ENCODE measurements at places on chromosomes 2 and 18.

GRCh38 chr2:10283106-10284062, 19.3 kb upstream of the HPCAL1 start:
- peak; percentile 81 for DNase-seq

DNA sequence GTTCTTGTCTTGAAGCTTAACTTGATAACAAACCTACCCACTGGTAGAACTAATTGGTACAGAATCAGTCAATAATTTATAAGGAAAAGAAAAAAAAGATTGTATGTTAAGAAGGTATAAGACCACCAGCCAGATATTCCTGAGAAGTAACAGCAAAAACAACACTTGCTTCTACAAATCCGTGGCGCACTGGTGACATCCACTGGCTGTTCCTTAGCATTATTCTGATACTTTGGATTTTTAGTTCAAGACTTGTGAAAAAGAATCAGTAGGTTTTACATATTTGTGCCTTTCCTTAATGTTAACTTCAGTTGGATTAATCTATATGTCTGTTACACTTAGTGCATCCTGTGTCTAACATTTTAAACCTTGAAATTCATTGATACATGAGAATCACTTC, 141.8 kb downstream of the GRB14 start:
- peak; percentile 32 for DNase-seq

DNA sequence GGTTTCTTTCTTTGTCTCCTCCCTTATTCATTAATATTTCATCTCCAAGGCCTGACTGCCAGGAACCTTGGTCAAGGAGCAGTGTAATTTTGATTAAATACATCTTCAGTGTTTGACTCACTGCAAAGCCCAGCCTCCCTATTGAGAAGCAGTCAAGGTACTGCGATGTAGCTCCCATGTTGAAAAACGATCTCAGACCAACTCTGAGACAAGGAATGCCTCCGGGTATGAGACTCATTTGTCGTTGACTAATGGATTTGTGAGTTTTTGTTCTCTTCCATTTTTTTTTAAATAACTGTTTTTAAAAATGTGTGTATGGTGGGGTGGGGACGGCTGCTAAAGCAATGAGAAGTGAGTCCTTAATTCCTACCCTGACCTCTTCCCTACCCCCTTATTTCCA, 361.6 kb downstream of the SOX11 start:
- DNase-seq: no peak

GRCh38 chr2:100268986-100269385, 53.3 kb downstream of the LONRF2 start:
- DNase-seq: no peak

DNA sequence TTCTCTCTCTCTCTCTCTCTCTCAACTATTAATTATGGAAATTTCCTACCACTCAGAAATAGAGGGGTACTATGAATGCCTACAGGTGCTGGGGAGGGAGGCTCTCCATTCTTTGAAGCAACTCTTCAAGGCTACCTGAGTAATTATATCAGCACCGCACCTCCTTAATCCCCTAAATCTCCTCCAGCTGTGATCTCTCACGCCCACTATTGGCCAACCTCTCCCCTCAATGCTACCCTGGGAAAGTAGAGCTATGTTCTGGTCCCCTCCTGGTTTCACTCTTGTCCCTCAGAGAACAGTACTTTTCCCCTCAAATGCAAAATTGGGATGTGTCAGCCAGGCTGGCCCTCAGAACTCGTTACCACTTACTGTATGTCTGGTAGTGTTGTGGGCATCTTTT, 1.6 kb downstream of the MOCOS start:
- no peak for DNase-seq

DNA sequence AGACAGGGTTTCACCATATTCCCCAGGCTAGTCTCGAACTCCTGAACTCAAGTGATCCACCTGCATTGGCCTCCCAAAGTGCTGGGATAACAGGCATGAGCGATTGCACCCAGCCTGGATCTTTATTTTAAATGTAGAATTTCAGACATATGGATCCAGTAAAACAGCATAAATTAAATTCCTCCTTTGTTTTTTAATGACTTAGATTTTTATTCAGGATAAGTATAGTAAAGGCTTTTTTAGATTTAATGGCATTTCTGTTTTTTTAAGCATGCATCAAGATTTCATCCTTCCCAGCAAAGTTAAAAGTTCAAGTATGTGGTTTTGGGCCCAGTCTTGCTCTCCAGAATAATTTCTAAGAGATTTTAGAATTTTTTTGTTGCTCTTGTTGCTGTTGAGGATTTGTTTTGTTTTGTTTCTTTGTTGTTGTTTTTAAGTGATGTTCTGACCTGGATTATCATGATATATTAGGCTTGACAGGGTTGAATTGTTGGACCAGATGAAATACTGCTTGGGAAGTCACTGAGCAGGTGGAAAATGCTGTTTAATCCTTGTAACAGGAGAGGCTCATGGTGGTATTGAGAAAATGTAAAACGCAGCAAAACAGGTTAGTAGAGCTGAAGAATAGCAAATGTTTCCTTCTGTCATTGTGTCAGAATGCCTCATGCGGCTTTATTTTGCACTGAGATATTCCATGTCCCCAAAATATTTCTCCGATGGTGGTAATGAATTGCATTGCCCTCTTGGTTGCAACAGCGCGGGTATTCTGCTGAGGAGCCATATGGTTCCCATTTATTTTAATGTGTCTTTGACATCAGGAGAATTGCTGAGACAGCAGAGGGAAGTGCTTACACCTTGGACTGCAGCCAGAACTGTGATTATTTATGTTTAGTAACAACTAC, 147.9 kb downstream of the GALNT3 start:
- no peak for DNase-seq

DNA sequence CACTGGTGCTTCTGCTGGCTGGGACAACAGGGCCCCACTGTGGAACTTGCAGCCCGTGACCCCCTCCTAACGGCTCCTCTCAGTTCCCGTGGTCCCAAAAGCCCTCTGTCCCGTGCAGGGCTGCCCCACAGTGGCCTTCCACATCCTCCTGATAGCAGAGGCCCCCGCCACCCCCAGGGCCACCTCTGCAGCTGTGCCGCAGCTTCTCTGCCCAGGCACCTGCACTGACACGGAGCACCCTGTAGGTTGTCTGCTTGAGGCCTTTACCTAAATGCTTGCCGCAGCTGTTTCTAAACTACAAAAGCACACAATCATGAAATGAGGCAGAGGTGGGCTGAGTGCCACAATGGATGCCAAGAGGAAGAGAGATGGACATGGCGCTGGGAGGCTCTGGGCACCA, 13.5 kb upstream of the GRHL1 start:
- no peak for DNase-seq

DNA sequence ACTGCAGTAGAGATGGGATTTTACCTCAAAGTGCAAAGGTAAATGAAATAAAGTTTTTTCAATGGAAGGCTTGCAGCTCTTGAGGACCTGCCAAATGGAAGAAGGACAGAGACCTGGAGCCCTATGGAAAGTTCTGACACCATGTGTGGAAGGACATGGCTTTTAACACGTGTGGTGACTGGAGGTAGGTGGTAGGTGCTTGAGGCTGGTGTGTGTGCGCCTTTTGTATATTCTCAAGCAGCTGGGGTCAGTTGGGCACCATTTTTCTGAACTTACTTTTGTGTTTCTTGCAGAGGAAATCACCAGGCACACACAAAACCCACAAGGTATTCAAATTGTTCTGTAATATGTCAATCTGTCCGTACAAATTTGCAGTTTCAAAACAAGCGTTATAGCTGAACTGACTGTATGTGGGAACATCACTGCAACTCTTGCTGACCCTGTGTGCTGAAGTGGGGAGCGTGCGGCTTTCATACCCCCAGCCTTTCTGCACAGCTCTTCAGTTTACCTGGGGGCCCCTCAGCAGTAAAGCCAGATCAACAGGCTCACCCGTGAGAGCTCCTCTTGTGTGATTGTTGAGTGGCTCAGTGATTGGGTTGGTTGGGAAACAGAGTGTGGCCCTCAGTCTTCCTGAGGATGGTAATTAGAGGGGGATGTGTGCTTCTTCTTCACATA, 363 bp downstream of the GREB1 start:
- DNase-seq: no peak

- peak; percentile 79 for DNase-seq
These were observed 2.1 kb upstream of the CHCHD5 start for GRCh38 chr2:112582314-112582746.

DNA sequence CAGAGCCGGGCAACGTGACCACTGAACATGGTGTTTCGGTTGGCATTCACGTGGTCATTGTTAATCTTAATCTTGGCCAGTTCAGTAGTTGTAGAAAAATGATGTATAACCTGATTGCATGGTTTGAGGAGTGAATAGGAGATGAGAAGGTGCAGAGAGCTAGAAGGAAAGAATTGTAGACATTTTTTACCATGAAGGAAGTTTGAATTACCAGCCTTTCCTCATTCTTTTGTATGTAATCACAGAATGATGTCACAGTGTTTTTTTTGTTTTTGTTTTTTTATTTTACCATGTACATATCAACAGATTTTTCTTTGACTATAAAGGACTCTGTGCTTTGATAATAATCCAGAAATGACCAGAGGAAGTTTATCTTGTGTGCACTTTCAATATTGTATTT, 126.3 kb downstream of the LTBP1 start:
- peak; percentile 69 for DNase-seq

DNA sequence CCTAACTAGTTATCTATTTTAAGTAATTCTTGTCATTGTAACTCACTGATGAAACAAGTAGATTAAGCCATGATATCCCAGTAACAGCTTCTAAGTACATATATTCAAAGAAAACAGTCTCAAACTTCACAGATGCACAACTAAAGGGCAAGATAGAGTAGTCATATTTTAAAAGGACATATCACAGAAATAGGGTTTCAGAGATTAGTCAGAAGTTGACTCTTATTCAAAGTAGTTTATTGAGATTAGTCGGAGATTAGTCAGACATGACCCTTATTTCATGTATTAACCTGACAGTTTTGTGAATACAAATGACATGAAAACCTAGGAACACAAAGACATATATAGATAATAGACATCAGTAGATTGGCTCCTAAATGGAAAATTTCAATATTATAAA, 15.9 kb upstream of the CHAC2 start:
- peak; percentile 64 for DNase-seq

- no peak for DNase-seq
These were observed 44.0 kb downstream of the STEAP3 start for GRCh38 chr2:119267604-119268003.

- DNase-seq: no peak
These were observed 59.8 kb downstream of the NOL10 start for GRCh38 chr2:10629819-10630532.

DNA sequence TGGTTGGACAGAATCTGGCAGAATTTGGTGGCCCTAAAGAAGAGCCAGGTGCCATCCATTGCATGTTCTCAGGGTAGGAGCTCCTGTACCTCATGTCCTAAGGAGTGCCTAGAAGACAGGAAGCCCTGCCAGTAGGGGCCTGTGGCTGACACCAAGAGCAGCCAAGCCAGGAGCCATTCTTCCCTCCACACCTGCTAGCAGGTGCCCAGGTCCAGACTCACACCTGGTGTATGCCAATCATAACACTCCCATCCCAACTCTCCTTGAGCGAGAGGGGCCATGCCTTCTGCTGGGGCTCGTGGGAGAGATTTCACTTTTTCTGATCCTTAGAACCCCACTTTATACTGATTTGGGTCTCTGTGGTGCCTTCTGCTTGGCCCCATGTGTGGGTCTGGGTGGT, 26.5 kb upstream of the TMEM37 start:
- DNase-seq: no peak

DNA sequence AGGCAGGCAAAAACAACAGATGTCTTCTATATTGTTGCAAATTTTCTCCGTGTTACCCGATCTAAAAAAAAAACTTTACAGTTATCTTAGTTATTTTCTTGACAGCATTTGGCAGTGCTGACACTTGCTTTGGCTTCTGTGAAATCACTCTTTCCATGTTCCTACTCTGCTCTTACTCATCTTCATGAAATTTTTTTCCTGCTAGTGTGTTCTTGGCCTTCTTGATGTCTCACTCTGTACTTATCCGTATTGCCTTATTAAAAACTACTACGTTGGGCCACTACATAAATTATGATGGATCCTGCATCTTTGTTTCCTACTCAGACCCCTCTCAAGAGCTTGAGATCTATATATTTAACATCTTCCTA, 134.4 kb downstream of the IKZF2 start:
- DNase-seq: no peak

DNA sequence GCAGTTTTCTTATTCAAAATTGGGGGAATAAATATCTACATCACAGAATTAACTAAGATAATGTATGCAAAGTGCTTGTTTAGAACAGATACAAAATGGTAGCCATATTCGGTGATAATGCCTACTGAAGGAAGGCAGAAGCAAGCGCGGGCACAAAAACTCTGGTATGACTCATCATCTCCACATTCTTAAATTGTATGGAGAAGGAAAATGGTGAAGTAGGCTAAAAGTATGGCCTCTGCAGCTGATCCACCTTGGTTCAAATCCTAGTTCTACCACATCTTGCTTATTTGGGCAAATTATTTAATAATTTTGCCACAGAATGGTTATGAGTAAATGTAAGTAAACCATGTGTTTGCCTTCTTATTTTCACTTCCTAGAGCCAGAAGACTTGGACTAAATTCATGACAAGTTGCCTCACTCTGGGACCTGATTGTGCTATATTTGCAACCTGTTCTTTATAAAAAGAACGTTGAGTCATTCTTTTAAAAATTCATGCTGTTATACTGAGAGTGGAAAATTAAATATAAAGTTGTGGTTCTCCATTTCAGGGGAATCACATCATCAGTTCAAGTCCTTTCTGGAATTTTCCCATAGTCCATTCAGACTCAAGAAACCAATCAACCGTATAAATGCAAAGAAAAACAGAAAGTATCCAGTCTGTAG, 9.0 kb upstream of the CDK15 start:
- peak; percentile 95 for DNase-seq

DNA sequence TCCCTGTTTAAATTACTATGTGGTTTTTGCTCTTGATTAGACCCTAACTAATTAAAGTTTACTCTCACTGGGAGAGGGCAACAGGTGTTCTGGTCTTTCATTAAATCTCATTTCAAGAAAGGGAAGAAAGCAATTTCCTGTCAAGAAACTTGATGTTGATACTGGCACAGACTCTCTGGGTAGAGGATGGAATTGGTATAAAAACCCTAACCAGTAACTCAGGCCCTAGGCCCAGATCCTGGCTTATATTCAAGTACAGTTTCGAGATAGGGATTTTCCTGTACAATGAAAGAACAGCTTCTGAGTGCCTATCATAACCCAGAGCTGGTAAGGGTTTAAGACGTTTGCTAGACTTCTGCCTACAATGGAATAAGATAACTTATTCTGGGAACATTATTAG, 61.6 kb upstream of the ACYP2 start:
- DNase-seq: no peak

DNA sequence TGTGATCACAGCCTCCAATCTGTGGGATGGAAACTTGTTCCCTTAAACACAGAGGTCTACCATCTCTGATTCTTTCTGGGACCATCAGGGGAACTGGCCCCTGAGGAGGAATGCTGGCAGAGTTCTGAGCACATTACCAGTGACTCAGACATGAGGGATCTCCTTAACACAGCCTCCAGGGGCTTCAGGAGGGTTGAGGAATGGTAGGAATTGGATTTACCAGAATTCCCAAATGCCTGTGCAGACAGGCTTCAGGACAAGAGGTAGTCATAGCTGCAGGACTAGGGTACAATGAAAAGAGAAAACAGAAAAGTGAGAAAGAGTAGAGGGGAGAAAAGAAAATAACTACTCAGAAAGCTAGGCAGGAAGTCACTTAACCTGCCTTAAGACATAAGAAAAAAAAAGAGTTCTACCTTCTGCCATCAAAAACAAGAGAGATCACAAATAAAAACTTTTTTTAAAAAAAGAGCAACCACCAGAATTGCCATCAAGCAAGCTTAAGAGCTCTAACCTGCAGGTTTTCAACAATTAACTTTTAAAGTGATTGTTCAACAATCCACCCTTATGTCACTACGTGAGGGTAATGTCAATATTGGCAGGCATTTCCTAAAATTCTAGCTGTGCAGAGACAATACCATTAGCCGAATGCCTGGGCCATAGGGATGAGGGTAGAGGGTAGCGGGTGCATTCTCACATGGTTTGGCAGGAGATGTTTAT, 524.4 kb downstream of the BCL11A start:
- DNase-seq: peak; percentile 7

Data from kidney tubule cell (primary cell).